ENCODE measurements at places on chromosomes 7 and 10.

DNA sequence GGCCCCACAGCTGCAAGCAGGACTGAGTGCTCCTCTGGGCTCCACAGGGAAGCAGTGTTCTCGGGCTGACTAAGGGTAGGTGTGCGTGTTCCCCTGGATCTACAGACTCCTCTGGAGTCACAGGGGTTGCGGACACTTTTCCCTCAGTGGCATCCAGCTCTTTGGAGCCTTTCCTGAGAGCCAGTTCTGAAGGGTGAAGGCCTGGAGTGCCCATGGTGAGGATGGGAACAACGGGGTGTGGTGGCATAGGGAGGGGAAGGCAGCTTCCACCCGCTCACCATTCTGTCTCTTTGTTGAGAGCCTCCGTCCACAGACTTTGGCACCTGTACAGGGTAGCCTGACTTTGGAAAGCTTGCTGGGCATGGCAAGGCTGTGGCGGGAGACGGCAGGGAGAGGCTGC lies 104.1 kb upstream of the PCBD1 start:
- DNase-seq, result no peak

- no peak for DNase-seq
These were observed 1073.9 kb downstream of the NXPH1 start for GRCh38 chr7:9507290-9507689.

DNA sequence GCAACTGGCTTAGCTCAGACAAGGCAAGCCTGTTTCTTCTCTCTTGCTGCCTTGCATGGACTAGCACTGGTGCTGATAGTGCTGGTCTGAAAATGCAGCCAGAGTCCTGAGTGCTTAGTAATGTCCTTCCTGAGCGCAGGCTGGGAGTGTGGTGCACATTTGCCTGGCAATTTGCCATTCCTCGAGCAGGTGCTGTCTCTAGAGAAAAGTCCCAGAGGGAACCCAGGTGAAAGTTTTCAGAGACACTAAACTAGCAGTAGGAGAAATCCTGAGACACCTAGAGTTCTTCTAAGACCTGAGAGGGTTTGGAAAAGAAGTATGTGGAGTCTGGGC lies 1.9 kb downstream of the SFTPD start:
- no peak for DNase-seq

- no peak for DNase-seq
These were observed 53.1 kb upstream of the SCIN start for GRCh38 chr7:12517451-12517850.

- DNase-seq, result no peak
These were observed 95.6 kb downstream of the TRIM24 start for GRCh38 chr7:138555684-138556083.

GRCh38 chr10:111119637-111120036 lies 42.8 kb downstream of the ADRA2A start:
- DNase-seq, result no peak

DNA sequence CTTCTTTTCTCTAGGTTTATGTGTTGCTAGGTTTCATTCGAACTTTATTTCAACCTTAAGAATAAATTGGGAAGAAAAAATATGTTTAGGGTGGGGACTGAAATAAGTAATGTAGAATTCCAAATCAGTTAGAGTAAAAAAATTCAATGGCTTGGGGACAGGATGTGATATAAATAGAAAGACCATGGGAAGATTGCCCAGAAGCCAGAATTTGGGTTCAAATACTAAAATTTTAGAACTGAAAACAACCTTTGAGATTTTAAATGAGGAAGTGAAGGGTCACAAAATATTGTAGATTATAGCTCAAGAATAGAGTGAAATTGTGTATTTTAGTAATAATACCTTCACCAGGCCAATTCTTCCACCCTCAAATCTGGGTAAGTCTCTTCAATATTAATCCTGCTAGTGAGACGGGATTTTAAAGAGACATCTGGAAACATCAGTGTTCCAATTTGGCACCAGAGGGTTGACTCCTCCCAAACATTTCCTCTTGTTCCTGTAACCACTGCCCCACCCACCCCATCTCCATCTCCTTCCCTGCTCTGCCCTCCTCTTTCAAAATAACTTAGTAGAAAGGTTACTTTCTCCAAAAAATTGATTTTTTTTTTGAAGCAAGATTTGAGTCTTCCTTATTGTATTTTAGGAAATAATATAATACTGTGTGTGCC lies 51.3 kb upstream of the FAM3C start:
- no peak for DNase-seq

DNA sequence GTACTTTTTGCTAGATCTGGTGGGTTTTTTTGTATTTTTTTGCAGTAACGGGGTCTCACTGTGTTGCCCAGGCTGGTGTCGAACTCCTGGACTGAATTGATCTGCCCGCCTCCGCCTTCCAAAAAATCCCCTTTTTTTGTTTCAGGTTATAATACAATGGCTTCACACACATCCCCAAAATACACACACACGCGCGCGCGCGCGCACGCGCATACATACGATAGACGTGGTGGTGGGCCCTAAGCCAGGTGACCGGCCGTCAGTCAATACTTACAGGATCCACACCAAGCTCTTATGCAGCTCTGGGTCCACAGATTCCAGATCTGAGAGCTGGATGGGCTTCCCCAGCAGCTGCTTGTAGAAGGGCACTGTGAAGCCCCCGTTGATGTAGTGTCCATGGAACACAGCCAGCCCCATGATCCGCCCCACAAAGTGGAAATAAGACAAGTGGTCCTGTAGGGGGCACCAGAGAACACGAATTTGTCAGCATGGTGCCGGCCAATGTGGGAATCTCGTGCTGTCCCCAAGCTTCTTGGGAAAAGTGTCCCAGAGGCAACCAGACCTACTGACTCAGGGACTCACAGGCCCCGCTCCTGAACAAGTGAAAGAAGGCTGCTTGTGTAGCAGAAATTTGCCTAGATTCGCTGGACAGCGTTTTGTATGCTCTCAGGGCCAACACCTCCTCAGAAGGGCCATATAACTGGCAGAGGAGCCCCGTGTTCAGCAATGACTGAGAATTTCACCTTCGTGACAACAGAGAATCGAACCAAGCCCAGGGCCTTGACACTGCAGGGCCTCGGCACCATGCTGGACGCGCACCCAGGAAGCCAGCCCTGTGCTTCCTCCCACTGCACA lies 103.6 kb downstream of the SMURF1 start:
- peak; percentile 80 for DNase-seq

DNA sequence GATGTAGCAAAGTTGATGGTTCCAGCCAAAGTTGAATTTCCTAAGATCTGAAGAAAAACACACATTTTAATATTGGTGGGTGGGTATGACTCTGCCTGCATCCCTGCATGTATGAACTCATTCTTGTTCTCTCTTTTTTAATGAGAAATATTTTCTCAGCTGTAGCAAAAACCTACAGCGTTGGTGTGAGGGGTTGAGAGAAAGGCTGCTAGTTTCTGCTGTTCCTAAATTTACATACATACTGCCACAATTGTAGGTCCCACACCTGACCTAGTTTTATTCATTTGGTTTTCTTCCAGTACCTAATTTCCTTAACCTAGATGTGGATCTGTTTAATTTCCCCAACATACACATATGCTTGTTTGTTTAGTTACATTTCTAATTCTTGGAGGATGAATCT lies 4.6 kb downstream of the AGFG2 start:
- no peak for DNase-seq

GRCh38 chr10:113379091-113379490 lies 173.8 kb upstream of the HABP2 start:
- no peak for DNase-seq

- no peak for DNase-seq
These were observed 7.6 kb upstream of the KLHL7 start for GRCh38 chr7:23098029-23098428.

DNA sequence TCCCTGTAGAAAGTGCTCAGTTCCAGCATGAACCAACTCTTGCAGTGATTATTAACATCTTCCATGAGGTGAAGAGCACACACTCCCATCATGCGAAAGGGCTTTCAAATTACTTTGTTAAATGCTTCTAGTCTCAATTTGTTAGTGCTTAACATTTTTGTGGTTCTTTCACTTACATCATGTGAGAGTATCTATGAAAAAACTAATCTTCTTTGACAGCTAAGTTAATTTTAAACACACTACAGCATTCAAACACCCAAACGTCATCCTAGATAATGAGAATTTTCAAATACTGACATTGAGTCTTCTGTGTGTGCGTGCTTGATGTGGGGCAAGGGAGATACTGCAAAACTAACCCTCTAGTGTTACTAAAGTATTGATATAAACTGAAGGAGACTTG lies 84.8 kb downstream of the ETV1 start:
- DNase-seq, result no peak

DNA sequence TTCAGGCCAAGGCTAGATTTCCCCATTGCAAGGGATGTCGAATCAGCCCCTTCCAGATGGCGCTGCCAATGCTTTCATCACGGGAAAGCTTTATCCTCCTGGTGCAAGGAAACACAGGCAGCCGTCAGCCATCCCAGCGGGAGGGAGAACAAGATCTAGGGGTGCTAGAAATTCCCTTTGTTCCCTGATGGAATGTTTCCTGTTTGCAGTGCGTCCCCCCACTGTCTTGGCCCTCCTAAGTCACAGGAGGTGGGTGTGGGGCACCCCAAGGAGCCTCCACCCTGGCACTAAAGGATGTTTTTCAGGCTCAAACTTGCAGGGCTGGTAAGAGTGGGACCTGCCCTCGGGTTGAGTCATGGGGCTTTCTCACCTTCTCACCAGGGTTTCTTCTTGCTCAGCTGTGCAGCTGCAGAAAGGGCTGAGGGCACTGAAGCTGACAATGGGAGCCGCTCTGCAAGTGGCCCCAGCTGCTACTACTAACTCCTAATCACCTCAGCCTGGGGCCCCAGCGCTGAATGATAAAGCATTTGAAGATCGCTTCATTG lies 103.6 kb downstream of the PRPF18 start:
- DNase-seq, result no peak

- no peak for DNase-seq
These were observed 38.2 kb upstream of the BET1 start for GRCh38 chr7:94042381-94042780.

GRCh38 chr10:121926671-121927317 lies 1.0 kb downstream of the ATE1 start:
- DNase-seq, result no peak

- no peak for DNase-seq
These were observed 69.0 kb upstream of the SAMD8 start for GRCh38 chr10:75042292-75042974.
